ENCODE measurements at places on chromosomes 11 and 22. TPM values are rescaled to one million over a fixed set of nuclear protein-coding genes. Genes with fewer than 3 reads are reported as not detected.

The PATE4 gene
- not detected for total RNA-seq

The MTMR3 gene
- total RNA-seq: 33.9 TPM

DNA sequence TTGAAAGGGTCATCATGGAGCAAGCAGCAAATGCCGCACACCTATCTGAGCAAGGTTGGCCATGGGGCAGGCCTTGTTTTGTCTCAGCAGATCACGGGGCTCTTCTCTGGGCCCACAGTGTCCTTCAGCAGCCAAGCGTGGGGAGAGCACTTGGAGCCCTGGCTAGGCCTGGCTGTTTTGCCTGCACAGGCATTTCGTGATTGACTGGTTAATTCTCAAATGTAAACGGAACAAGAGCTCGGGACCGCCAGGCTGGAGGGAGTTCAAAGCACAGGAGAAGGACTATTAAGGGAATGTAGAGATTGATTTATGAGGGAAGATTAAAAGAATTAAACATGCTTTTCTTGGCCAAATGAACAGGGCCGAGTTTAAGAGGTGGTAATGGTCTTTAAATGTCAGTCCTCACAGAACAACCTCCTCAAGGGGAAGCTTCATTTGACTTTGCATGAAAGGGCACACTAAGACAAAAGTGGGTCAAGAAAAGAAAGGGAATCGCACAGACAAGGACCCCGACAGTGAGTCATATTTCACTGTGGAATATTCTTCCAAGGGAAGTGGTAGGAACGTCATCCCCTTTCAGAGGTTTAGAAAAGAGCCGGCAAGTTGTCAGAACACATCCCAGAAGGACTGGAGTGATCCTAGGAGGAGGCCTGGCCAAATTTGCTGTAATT is 20.7 kb downstream of the SPON1 start:
- H3K27me3 ChIP-seq: peaks cover 4% of the 10 kb centered on the region
- H3K27ac ChIP-seq: no peak overlapping the region
- DNase-seq: no peak
- no peaks in the 10 kb centered on the region for H3K36me3 ChIP-seq

- no peaks in the 10 kb centered on the region for H3K36me3 ChIP-seq
- DNase-seq: no peak
- no peak overlapping the region for H3K4me3 ChIP-seq
- no peaks in the 10 kb centered on the region for H3K27me3 ChIP-seq
- H3K27ac ChIP-seq: no peak overlapping the region
Observed at GRCh38 chr11:129658526-129658867, 157.2 kb upstream of the TMEM45B start.

DNA sequence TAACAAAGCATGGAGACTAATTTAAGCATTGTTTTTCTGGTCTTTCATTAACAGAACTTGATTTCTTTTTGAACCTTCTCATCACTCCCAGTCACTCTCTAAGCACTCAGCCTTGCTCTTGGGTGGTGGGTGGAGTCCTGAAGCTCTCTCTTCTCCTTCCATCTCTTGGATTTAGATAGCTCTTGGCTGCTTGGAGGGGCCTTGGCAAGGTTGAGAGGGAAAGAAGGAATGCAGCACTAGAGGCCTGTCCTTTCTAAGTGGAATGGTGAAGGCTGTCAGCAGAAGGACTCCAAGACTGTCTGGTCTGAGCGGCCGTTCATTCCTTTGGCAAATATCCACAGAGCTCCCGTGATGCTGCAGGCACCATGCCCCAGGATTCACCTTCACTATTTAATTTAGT is 168.6 kb upstream of the E2F8 start:
- no peaks in the 10 kb centered on the region for H3K4me1 ChIP-seq
- H3K36me3 ChIP-seq: no peaks in the 10 kb centered on the region
- peaks cover 4% of the 10 kb centered on the region for H3K27me3 ChIP-seq
- H3K27ac ChIP-seq: no peak overlapping the region
- DNase-seq: no peak

The KRTAP5-9 gene
- total RNA-seq: not detected

The PHETA2 gene
- total RNA-seq: 2.8 TPM

The BARX2 gene
- total RNA-seq: not detected

- peak within 1 kb of the TSS; percentile 99 for H3K27ac ChIP-seq
- H3K4me3 ChIP-seq: peak within 1 kb of the TSS; percentile 97
- DNase-seq: peak; percentile 97
- H3K27me3 ChIP-seq: no peaks in the 10 kb centered on the region
- peaks cover 24% of the 10 kb centered on the region for H3K36me3 ChIP-seq
Observed at GRCh38 chr22:42090596-42091454, at the start of gene NDUFA6. Gene NDUFA6 (minus strand): TSS chr22:42090772. CDS start chr22:42090744, 28 bp downstream.

DNA sequence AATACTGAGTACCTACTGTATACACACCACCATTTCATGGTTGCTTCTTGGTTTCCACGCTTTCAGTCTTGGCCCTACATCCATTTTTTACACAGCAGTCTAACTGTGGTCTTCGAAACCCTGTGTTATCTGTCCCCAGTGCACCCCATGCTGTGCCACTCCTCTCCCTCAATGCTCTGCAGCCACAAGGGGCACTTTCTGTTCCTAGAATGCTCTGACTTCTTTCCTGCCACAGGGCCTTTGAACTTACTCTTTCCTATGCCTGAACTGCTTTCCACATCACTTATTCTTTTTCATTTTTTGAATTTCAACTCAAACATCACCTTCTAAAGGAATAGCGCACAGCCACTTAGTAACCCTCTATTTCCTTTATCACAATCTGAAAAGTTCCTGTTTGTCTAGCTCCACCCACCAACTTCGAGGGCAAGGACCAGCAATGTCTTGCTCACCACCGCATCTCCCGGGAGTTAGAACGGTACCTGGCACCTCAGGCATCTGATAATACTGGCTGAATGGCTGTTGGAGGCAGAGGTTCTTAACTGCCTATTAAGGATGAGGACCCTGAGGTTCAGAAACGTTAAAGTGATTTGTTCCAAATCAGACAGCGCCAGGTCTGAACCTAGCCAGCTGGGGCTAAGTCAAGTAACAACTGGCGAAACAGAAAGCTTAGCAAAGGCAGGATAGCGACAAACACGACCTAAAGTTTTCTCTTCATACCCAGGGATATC is 568 bp downstream of the ALG8 start:
- peak overlapping the region; percentile 93 for H3K4me3 ChIP-seq
- DNase-seq: no peak
- peak overlapping the region; percentile 92 for H3K27ac ChIP-seq
- peaks cover 40% of the 10 kb centered on the region for H3K36me3 ChIP-seq
- no peaks in the 10 kb centered on the region for H3K27me3 ChIP-seq

DNA sequence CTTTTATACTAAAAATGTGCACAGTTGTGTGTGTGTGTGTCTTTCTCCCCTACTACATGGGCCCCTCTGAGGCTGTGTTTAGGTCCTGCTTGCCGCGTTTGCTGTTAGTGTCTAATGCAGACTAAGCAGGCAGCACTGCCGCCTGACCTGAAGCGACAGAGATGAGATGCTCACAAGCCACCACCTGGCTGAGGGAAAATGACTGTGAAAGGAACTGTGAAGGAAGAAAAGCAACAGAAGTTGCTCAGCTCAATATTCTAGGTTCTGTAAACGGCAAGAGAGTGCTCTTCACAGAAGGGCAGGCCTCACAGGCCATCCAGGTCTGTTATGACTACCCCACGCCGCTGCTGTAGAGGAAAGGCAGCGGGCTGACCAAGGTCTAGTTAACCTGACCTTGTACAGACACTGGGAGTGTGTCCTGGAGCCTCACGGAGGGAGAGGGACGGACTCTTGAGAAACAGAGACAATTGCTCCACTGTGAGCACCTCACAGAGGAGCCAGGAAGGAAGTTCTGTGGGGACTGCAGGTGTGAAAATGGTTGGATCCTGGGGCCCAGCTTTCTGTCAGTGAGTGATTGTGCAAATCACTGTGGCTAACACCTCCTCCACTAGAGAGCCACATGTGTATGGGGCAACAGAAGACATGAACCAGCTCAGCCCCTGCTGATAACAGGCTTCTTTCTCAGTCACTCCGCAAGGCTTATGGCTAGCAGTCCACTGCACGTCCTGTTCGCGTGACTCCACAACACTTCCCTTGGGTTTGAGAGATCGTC is 31.3 kb upstream of the YPEL1 start:
- H3K4me3 ChIP-seq: peak overlapping the region; percentile 71
- H3K36me3 ChIP-seq: peaks cover 65% of the 10 kb centered on the region
- DNase-seq: peak; percentile 62
- H3K27me3 ChIP-seq: no peaks in the 10 kb centered on the region
- H3K27ac ChIP-seq: peak overlapping the region; percentile 90
- H3K4me1 ChIP-seq: peaks cover 62% of the 10 kb centered on the region

DNA sequence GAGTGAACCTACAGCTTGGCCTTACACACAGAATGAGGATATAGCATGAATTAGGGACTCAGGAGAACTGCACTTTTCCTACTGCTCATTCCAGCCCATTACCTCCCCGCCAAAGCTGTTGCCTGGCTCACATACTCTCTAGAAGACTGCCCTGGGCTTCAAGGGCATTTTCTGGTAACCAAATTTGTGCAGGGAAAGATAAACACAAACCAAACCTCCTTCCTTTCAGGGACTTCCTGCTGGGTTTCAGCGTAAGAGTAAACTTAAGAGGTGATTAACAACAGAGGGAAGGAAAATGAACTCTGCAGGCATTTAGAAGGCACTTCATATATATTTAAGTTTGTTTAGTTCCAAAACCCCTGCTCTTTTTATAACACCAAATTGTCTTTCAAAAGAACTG is 194.9 kb downstream of the SWAP70 start:
- peak overlapping the region; percentile 73 for H3K27ac ChIP-seq
- DNase-seq: no peak
- H3K36me3 ChIP-seq: no peaks in the 10 kb centered on the region

GRCh38 chr11:106943089-106943488 is 75.2 kb downstream of the GUCY1A2 start:
- H3K27me3 ChIP-seq: no peaks in the 10 kb centered on the region
- no peaks in the 10 kb centered on the region for H3K36me3 ChIP-seq
- H3K4me3 ChIP-seq: no peak overlapping the region

DNA sequence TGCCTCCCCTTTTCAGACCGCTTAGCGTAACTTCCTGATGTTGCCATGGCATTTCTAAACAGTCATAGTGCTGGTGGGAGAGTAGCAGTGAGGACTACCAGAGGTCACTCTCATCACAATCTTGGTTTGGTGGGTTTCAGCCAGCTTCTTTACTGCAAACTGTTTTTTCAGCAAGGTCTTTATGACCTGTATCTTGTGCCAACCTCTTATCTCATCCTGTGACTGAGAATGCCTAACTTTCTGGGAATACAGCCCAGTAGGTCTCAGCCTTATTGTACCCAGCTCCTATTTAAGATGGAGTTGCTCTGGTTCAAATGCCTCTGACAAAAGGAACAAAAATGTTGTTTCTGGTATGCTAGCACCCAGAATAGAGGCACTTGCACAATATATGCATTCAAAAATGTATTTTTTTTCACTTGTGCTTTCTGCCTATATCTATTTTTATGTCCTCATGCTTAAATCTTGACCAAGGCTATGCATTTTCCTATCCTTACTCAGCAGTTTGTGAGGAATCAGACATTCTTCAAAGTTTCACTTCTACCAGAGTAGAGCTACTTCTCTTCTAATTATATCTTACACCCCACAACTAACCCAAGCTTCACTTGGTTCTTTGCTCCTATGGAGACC is 16.1 kb upstream of the OR51M1 start:
- no peak overlapping the region for H3K27ac ChIP-seq
- DNase-seq: no peak
- H3K36me3 ChIP-seq: no peaks in the 10 kb centered on the region
- no peak overlapping the region for H3K4me3 ChIP-seq

The CRYBB3 gene
- total RNA-seq: 0.72 TPM

- H3K4me3 ChIP-seq: no peak overlapping the region
- H3K27me3 ChIP-seq: no peaks in the 10 kb centered on the region
- H3K27ac ChIP-seq: no peak overlapping the region
- peaks cover 26% of the 10 kb centered on the region for H3K4me1 ChIP-seq
- peaks cover 26% of the 10 kb centered on the region for H3K36me3 ChIP-seq
Observed at GRCh38 chr22:20807315-20807752, 33.4 kb downstream of the SERPIND1 start.

DNA sequence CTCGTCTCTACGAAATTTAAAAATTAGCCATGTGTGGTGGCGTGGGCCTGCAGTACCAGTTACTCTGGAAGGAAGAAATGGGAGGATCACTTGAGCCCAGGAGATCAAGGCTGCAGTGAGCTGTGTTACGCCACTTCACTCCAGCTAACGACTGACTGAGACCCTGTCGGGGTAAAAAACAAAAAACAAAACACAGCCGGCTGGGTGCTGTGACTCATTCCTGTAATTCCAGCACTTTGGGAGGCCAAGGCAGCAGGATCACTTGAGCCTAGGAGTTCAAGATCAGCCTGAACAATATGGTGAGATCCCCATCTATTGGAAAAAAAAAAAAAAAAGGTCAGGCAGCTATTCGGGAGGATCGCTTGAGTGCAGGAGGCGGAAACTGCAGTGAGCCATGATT is 2.4 kb downstream of the PAFAH1B2 start:
- no peak overlapping the region for H3K27ac ChIP-seq
- peak overlapping the region; percentile 98 for H3K4me3 ChIP-seq
- H3K36me3 ChIP-seq: peaks cover 28% of the 10 kb centered on the region
- no peak for DNase-seq

DNA sequence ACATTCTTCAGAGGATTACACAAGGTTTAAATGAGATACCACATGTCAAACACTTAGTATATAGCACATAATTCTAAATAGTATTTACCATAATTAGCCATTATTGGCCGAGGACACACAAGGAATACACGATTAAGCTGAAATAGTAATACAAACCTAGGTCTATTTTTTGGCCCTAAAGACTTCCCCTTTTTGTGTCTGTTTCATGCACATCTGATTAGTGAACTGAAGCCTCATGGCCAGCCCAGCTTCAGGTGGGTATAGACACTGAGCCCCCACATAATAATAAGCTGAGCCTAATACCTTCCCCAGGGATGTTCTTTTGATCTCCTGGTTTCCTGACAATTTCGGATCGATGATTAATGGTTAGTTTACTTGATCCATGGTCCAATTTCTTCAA is 2.1 kb downstream of the GLYATL1B start:
- peaks cover 34% of the 10 kb centered on the region for H3K27me3 ChIP-seq
- no peaks in the 10 kb centered on the region for H3K4me1 ChIP-seq
- no peak for DNase-seq
- no peak overlapping the region for H3K27ac ChIP-seq

The SHISAL1 gene
- total RNA-seq: not detected

- no peaks in the 10 kb centered on the region for H3K4me1 ChIP-seq
- H3K27me3 ChIP-seq: peaks cover 5% of the 10 kb centered on the region
- DNase-seq: no peak
- no peak overlapping the region for H3K4me3 ChIP-seq
- H3K27ac ChIP-seq: no peak overlapping the region
Observed at GRCh38 chr11:36069576-36070212, 125.8 kb downstream of the LDLRAD3 start.

The SSTR3 gene
- total RNA-seq: 11.3 TPM

DNA sequence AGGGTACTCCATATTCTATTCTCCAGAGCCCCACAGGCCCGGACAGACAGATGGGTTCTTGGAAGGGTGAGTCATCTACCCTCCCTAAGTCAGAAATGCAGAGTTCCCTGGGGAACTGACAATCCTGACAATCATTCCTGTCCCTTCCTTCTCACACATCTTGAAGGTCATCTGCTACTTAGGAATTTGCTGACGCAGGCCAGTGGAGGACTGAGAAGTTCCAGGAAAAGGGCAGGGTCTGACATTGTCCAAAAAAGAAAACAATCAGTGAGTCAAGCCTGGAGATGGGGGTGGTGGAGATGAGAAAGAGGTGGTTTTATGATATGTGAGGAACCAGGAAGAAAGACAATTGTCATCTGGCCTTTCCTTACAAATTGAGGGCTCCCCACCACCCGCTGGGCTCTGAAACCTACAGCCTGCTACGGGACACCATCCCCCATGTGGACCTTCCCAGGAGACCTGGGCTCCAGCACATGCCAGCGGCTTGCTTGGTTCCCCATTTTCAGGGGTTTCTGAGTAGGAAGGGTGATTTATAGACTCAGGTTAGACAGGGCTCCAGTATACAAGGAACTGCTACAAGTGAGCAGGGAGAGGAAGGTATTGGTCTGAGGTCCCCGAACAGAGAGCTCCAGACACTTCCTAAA is 12.9 kb downstream of the CD59 start:
- peaks cover 28% of the 10 kb centered on the region for H3K4me1 ChIP-seq
- H3K27ac ChIP-seq: no peak overlapping the region
- H3K36me3 ChIP-seq: peaks cover 22% of the 10 kb centered on the region
- no peaks in the 10 kb centered on the region for H3K27me3 ChIP-seq
- no peak overlapping the region for H3K4me3 ChIP-seq

Data from activated naive CD8-positive, alpha-beta T cell treated with anti-CD3 and anti-CD28 coated beads, Interleukin-2, amount 10 ng/mL, durations not matched to agents 7 days and 5 days (primary cell).